Activated CD4-positive, CD25-positive, alpha-beta regulatory T cell (primary cell): ENCODE measurements at places on chromosomes 1 and 21.

DNA sequence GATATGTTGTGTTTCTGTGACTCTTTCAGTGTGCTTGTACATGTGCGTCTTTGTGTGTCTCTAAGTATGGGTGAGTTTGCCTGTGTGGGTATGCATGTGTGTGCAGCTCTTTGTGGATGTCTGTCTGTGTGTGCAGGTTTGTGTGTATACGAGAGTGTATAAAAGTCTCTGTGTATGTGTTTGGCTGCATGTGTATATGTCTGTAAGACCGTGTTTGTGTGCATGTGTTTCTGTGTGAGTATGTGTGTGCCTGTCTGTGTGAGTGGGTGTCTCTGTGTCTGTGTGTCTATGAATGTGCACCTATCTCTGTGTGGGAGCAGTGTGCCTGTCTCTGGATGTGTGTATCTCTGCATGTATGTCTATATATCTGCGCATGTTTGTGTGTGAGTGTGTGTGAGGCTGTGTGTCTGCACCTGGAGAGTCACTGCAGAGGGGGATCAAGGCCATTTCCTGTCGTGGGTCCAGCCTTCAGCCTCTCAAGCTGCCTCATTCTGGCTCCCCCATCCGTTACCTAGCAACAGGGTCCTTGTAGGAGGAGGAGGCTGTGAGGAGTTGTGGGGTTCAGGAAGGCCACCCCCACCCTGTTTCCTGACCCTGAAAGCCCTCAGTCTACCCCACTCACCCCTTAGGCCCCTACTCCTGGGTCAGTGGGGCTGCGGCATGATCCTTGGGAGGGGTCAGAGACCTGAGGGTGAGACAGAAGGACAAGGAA is 10.4 kb downstream of the FGR start:
- DNase-seq, result no peak

DNA sequence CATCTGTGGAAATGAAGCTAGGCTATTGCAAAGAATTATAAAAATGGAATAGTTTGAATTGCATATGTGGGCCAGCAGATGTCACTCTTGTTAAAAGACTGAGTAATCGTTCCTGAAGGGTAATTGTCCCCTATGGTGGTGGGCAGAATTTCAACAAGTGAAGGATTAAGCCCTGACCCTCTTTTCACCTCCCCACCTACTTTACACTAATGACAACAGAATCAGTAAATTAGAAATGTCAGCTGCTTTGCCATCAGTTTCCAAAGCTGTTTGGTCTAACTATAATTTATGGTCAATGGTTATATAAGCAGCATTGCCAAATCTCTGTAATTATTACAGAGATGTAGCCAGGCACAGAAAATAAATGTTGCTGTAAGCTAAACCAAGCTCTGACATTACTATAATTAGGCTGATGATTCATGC is 898.6 kb downstream of the AMY1C start:
- no peak for DNase-seq

DNA sequence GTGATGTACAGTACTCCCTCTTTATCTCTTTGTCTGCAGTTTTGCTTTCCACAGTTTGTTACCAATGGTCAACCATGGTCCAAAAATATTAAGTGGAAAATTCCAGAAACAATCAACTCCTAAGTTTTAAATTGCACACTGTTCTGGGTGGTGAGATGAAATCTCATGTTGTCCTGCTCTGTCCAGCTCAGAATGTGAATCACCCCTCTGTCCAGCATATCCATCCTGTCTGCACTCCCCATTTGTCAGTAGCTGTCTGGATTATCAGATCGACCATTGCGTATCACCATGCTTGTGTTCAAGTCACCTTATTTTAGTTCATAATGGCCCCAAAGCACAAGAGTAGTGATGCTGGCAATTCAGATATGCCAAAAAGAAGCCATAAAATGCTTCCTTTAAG is 118.2 kb upstream of the PDE4B start:
- DNase-seq, result no peak

DNA sequence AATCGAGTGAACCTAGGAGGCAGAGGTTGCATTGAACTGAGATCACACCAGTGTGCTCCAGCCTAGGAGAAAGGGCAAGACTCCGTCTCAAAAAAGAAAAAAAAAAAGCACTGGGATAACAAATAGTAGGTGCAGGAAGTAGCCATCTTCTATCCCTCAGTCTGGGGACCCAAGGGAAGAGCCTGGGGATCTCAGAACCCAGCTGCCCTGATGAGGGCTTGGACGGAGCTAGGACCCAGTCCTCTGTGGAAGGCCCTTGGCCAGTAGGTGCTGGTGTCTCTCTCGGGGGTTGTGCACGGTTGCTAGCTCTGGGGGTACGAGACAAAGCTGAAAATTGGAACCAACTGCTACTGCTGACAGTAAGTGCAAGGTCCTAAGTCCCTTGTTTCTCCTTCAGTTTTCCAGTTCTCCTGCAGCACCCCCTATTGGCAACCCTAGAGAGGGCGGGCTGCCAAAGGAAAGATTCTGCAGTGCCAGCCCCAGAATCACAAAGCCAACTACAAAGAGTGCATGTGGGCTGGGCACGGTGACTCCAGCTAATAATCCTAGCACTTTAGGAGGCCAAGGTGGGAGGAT is 57.6 kb upstream of the KIF1B start:
- no peak for DNase-seq
